Skeletal muscle cell (primary cell): ENCODE measurements at places on chromosomes 3 and 15.

DNA sequence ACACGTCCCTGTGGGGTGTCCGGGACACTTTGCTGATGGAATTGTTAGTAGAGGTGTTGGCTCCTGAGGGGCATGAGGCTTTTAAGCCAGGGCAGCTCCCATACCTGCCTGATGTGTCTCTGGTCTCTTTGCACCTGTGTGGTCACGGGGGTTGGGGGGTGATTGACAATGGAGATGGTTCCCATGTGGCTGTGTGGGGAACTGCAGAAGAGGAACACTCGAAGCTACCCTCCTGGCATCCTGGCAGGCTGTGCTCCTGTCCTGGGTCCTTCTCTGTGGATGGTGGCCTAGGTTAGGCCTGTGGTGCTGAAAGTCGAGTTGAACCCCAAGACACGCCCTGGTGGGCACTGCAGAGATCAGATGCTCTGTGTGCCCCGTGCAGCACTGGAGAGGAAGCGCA is 73.4 kb downstream of the HMCES start:
- no peak for DNase-seq

GRCh38 chr3:57518276-57518915 is 25.7 kb downstream of the DNAH12 start:
- no peak for DNase-seq

- no peak for DNase-seq
Observed at GRCh38 chr3:86993704-86994103, 2.8 kb upstream of the VGLL3 start.

GRCh38 chr3:189727898-189728297 is 96.7 kb downstream of the TP63 start:
- DNase-seq = peak; percentile 58

DNA sequence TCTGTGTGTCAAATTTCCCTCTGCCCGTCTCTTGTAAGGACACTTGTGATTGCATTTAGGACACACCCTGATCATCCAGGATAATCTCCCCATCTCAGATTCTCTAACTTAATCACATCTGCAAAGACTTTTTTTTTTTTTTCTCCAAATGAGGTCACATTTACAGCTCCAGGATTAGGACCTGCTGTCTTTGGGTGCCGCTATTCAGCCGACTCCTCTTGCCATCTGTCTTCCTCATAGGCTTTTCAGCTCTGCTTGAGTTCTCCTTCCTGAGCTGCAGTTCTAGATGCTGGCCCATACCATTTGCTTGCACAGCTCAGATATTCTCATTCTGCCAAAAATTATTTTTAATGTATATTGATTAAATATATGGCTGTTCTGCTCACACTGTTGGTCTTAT is 94.3 kb upstream of the TLE3 start:
- DNase-seq = no peak

GRCh38 chr3:80331494-80332170 is 563.8 kb upstream of the ROBO1 start:
- DNase-seq = no peak

- no peak for DNase-seq
Observed at GRCh38 chr3:148698190-148698810, 597 bp downstream of the AGTR1 start.

GRCh38 chr3:129689036-129689435 is 82.6 kb upstream of the PLXND1 start:
- DNase-seq = no peak

DNA sequence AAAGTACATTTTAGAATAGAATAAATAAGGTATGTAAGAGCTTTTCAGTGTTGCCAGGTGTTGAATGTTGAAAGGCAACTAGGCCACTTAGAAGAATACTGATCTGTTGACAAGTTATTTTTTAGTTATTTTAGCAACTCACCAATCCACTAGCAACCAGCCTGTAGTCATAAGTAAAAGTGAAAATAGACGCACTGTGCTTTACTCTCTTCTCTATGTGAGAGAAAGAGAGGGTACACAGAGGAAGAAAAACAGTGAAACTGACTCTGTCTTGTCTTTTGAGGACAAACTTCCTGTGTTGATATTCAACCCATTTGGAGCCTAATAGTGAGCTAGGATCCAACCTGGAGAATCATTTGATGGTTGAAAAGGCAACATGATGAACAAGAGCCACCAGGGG is 327.1 kb upstream of the GOLIM4 start:
- no peak for DNase-seq

- no peak for DNase-seq
Observed at GRCh38 chr3:56197991-56198390, 270.3 kb downstream of the ERC2 start.

- DNase-seq = no peak
Observed at GRCh38 chr15:80923668-80924067, 66.0 kb downstream of the MESD start.
